ENCODE measurements at places on chromosomes 11 and 22.
A peak's percentile ranks its signal among the peaks of the same experiment; 100 is the strongest.

GRCh38 chr11:60970369-60970774 is 1.1 kb upstream of the CD6 start:
- DNase-seq, result peak; percentile 94

DNA sequence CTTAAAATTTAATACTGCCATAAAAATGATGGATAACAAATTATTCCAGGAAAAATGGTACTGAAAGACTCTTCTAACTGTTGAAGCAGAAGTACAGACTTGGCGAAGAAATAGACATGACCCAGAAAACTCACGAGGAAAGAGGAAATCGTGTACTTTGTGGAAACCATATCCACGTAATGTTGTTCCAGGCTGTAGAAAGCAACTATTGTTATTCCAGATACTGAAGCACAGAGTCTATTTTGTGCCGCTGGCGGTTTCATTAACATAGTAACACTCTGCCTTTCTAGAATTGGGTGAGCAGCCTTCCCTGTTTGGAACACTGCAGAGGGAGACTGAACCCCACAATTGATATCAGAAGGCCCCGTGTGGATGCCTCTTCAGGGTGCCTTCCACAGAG is 310.6 kb downstream of the TBC1D22A start:
- no peak for DNase-seq

- DNase-seq, result no peak
Measured at GRCh38 chr11:113593698-113594308, 112.3 kb downstream of the TMPRSS5 start.

DNA sequence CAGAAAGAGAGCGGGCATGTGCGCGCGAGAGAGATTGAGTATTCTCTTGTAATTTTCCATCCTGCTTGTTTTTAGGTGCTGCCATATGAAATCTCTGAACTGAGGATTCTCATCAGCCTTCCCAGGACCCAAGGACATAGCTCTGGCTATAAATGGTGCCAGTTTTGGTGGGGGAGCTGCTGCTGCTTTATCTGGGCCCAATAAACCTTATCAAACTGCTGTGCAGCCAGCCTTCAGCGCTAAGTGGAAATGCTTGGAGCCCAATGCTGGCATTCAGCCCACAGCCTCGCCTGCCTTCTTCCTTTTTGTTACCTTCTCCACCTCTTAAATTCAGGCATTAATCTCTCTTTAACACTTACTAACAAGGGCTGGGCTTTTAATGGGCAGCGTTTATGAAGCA is 2.4 kb upstream of the ZBTB16 start:
- no peak for DNase-seq

DNA sequence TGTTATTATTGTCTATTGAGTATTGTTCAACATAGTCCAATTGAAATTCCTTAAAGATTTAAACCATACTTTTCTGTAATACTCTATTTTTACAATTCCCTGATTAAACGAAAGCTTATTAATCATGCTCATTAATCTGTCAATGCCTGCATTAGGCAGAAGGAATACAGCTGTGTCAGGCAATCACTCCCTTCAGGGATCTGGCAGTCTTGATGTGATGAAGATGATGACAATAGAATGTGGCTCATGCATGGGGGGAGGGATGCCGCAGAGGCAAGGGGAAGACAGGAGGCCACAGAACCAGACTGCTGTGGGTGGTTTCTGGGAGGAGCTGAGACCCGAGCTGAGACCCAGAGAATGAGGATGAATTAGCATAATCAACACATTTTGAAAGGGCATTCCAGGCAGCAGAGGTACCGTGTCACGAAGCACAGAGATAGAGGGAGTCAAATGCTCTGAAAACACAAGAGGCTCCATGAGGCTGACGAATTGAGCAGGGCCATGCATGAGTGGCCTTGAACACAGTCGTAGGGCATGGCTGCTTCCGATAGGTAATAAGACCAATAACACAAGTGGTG is 1075.5 kb downstream of the OPCML start:
- no peak for DNase-seq

GRCh38 chr22:42306010-42306409 is 35.6 kb upstream of the TCF20 start:
- no peak for DNase-seq
